Activated naive CD8-positive, alpha-beta T cell treated with anti-CD3 and anti-CD28 coated beads, Interleukin-2, amount 10 ng/mL, durations not matched to agents 7 days and 5 days (primary cell): ENCODE measurements at places on chromosomes 6 and 20. TPM values are rescaled to one million over a fixed set of nuclear protein-coding genes. Genes with fewer than 3 reads are reported as not detected.

Gene HLA-G
- total RNA-seq = 1.6 TPM

Gene SFTA2
- total RNA-seq = not detected

Gene CASS4
- total RNA-seq = 14.2 TPM

DNA sequence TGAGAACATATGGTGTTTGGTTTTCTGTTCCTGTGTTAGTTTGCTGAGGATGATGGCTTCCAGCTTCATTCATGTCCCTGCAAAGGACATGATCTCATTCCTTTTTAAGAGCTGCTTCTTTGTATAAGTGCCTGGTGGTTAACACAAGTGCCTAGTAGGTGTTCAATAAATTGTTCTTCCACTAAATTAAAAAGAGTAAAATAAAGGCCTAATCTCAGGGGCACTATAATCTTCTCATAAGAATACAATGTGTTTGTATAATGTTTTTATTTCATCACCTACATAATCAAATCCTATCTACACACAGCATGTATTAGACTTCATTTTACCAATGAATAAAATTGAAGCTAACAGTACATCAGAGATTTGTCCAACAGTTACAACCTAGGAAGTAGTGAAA lies 252.7 kb downstream of the KHDC1L start:
- DNase-seq = no peak

- no peak for DNase-seq
These were observed 1.8 kb downstream of the RALGAPA2 start for GRCh38 chr20:20710443-20711315.

GRCh38 chr6:149273318-149273717 lies 44.2 kb upstream of the TAB2 start:
- no peak for DNase-seq

DNA sequence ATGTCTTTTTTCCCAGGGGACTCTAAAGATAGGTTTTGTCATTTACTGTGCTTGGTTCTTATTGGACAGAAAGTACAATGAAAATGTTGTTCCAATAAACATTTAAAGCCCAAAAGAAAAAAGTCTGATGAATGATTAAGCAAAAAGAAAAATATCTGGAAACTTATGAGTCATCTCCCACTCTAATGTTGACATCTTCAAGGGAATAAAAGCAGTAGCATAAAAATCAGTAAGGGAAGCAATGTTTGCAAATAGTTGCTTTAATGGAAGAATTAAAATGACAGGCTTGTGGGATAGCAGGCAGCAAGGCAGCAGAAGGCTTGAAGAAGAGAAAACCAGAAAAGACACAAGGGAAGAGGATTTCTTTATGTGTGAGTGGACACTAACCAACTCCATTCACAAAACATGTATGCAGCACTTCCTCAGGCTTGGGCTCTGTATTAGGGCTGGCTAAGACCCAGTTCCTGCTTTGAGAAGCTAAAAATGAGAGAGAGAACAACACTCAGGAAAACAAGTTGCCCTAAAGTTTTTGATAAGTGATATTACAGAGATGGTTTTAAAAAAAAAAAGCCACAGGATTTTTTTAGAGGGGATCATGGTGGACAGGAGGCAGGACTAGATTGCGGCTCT lies 263.2 kb upstream of the NT5E start:
- DNase-seq = no peak

- no peak for DNase-seq
These were observed 116.0 kb upstream of the MRPS10 start for GRCh38 chr6:42333612-42334011.

- no peak for DNase-seq
These were observed 5.1 kb downstream of the TMEM151B start for GRCh38 chr6:44275271-44275748.

- no peak for DNase-seq
These were observed 67.2 kb downstream of the RPP40 start for GRCh38 chr6:4936681-4937041.

DNA sequence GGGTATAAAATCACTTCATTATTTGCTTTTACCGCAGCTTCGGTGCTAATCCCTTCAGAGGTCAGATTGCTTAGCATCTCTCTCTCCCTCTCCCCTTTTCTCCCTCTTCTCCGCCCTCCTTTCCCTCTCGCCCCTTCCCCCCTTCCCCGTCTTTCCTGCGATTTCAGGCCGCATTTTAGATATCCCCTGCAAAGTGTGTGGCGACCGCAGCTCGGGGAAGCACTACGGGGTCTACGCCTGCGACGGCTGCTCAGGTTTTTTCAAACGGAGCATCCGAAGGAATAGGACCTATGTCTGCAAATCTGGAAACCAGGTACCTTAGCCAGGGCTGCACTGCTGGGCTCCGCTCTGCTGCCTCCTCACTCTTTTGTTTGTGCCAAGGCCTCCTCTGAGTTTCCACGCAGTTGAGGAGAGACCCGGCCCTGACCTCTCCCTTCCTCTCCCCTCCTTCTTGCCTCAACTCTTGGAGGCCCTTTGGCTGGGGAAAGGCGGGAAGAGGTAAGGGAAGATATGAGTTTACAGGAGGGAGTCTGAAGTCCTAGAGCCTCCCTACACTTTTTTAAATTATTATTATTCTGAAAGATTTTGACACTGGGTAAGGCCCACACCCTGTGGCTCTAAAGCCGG lies 5.6 kb downstream of the NR2E1 start:
- no peak for DNase-seq

GRCh38 chr20:46027245-46027853 lies 1.7 kb upstream of the SLC12A5 start:
- DNase-seq = no peak

GRCh38 chr6:122753688-122754056 lies 25.8 kb upstream of the FABP7 start:
- DNase-seq = no peak

- no peak for DNase-seq
These were observed 107.2 kb upstream of the BTBD3 start for GRCh38 chr20:11810311-11811083.

- no peak for DNase-seq
These were observed 20.8 kb upstream of the TRAF3IP2 start for GRCh38 chr6:111626441-111626840.

DNA sequence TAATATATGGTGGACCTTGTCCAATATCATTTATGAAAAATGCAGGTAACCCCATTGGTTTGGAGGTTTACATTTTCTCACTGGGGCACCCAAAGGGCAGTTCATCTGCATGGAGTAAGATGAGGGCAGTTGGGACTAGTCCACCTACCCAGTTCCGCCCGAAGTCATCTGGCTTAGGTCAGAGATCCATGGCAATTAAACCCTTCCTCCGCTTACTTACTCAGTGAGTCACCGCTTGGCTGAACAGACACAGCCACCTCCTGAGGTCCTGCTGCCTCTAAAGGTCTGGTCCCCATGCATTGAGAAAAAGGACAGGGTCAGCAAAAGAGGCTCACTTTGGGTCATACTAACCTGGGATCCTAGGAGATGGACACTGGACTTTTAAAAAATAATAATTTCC lies 102.9 kb upstream of the PRL start:
- DNase-seq = no peak
